8988T (cell line): ENCODE measurements at places on chromosomes 2 and 18.

- DNase-seq = no peak
These were observed 54.1 kb upstream of the CAVIN2 start for GRCh38 chr2:191901031-191901430.

GRCh38 chr2:32495139-32495538 is 132.7 kb upstream of the TTC27 start:
- DNase-seq = no peak

- no peak for DNase-seq
These were observed 58.1 kb downstream of the NCKAP1 start for GRCh38 chr2:182980115-182980514.

- no peak for DNase-seq
These were observed 155.0 kb upstream of the KCTD1 start for GRCh38 chr18:26703170-26703930.

- no peak for DNase-seq
These were observed 69.7 kb downstream of the LYPD6 start for GRCh38 chr2:149399934-149400615.

DNA sequence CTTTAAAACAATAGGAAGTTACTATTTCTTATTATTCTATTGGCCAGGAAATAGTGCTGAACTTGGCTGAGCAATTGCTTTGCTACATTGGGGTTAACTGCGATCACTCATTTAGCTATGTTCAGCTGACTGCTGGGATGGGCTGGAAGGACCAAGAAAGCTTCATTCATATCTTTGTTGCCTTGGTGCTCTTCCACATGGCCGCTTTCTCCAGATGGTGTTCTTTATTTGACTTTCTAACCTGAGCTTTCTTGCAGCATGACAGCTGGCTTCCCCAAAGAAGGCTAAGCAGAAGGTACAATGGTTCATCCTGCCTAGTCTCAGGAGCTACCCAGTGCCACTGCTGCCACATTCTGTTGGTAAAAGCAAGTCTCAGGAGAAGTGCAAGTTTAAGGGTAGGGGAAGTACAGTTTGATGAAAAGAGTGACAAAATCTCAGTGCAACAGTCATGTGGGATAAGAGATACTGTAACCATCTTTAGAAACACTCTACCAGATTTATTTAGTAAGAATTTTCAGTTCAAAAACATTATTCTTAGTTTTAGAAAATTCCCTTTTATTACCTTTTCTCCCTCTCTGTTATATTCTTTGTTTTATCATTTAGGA is 180.6 kb upstream of the RBMS1 start:
- DNase-seq = no peak

DNA sequence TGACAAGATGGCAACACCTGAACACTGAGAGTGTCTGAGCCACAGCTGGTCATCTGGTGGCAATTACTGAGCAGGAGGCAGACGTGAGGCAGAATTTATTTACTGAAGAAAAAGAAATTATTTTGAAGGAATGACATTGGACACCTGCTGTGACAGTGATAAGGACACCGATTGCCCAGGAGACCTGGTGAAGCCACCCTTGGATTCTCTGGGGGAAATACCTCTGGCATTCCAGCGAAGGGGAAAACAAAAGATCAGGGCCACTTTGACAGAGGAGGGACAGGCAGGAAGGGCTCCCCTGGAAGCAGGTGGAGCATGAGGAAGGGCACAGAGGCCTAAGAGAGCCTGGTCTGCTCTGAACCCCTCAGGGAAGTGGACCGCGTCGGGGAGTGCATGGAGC is 85.4 kb upstream of the ALPP start:
- no peak for DNase-seq

GRCh38 chr2:104375206-104375605 is 478.7 kb upstream of the POU3F3 start:
- no peak for DNase-seq

DNA sequence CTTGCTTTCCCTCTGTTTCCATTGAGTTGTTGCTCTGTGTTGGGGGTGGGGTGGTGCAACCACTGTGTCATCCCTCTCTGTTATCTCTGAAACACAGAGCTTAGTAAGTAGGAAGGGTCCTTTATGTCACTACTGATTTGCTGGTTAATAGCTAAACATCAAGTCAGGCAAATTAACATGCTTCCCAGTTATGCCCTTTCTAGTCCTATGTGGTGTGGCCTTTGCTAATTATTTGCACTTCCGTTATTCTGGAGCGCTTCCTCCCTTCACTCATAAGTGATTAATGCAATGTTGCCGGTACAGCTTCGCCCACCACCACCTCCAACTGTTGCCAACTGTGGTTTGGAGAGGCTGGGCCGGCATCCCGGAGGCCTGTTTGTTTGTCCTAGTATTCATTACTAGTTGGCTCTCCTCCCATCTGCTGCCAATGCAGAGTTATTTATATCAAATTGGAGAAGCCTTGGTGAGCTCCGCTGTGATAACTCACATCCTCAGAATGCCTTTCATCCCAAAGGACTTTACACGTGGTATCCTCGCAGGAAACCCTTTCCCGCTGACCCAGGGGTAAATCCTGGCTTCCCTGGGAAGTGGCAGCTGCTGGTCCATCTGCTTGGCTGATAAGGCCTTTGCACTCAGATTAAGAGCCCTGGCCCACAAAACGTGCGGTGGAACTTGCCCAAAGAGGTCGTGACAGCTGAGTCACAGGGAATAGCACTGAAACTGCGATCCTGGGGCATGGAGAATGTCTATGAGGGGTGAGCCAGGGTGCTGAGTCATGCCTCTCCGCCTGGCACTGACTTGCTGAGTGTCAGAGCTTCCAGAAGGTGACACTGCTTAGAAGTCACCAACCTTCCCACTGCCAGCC is 72.0 kb upstream of the ZCCHC2 start:
- DNase-seq = peak; percentile 10

GRCh38 chr2:41870265-41870585 is 177.6 kb upstream of the PKDCC start:
- no peak for DNase-seq

DNA sequence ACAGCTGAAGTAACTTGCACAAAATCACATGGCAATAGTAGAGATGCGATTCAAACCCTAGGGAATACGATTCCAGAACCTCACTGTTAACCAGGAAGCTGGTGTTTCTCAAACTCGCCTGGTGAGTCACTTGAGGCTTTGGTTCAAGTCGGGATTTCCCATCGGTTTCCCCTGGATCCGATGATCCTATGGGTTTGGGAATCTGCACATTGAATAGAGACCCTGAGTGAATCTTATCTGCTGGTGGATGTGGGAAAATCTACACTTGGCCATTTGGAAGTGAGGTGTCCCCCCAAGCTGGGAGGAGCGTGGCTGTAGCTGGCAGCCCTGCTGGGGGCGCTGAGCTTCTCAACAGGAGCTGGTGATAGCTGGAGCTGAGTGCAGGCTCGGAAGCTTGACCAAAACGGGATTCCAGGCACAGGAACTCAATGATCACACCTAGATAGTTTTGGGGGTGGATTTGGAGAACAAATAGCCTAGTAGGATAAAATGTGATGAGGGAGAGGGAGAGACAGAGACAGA is 135.4 kb downstream of the PRKCE start:
- no peak for DNase-seq

GRCh38 chr2:230949966-230950873 is 25.2 kb upstream of the GPR55 start:
- DNase-seq = no peak

DNA sequence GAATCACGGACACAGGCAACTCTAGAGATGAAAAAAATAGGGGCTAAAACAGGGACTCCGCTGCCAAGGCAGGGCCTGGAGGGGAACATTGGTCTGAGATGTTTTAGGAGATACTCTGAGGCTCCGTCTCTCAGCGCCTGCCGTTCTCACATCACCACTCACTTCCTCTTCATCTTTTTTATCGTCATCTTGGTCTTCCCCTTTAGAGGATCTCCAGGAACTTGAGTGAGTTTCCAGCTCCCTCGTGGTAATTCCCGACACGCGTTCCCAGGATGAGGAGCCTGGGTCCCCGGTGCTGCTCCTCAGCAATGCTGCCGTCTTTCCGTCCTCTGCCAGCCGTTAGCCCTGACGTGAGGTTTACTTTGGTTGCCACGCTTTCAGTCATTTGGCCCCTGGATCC is 16.1 kb downstream of the MLPH start:
- DNase-seq = no peak

DNA sequence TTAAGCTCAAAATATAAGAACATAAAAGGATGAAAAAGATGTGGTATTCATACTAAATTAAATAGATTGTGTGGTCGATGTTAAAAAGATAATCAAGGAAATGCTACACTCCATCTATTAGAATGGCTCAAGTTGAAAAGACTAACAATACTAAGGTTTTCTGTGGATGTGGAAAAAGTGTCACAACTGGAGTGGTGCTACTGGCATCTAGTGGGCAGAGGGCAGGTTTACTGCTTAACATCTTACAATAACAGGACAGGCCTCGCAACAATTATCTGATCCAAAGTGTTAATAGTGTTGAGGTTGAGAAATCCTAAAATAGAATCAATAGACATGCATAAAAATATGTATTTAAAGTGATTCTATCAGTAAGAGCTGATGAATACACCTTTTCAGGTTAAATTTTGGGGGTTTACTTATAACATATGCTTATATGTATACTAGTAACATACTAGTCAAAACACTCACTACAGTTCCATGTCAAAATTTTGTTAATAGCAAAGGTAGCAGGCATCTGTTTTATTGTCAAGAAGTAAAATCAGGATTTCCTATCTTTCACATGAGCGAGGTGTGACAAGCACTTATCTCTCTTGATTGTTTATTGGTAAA is 91.5 kb upstream of the TMEFF2 start:
- DNase-seq = no peak

DNA sequence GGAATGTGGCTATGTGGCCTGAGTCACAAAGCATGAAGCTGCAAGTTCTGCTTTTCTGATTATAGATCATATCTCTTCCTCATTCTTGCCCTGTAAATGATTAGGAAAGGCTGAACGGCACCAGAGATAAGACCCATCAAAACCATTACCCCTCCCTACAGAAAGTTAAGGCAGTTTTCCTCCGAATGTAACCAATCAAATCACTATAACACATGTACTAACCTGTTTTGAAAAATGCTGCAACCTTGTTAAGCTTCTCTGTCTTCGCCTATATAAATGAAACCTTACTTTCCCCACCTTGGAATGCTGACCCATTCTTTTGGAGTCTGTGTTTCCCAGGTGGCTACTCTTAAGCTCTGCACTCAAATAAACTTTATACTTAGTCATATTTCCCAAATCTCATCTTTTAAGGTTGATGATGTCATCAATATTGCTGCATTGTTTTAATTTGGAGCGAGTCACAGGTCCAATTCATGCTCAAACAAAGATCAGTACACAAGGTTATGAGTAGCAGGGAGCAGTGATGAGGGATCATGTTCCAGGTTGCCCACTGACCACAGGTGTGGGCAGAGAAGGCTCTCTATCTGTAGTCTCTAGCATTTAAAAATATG is 662.3 kb downstream of the IRS1 start:
- no peak for DNase-seq

DNA sequence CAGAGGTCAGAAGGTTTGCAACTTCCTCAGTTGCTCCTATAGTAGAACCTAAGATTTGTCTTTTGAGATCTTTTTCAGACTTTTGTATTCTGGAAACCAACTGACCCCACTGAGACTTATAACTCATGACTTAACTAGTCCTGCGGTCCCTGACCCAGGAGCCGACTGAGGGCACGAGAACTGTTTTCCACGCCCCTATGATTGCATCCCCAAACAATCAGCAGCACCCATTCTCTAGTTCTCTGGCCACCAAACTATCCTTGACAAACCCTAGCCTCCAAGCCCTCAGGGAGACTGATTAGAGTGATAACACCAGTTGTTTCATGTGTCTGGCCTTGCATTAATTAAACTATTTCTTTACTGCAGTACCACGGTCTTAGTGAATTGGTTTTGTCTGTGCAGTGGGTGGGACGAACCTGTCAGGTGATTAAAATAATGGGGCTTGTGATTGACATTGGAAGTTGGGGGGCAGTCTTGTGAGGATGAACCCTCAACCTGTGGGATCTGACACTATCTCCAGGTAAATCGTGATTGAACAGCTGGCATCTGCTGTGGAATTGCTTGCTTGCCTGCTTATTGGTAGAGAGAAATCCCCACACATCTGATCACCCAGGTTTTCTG is 95.7 kb downstream of the B3GNT2 start:
- DNase-seq = no peak

- no peak for DNase-seq
These were observed 595.2 kb upstream of the HNMT start for GRCh38 chr2:137369106-137369505.

GRCh38 chr2:143471550-143471949 is 342.3 kb downstream of the ARHGAP15 start:
- DNase-seq = no peak

- no peak for DNase-seq
These were observed 131.9 kb downstream of the MEIS1 start for GRCh38 chr2:66566726-66567399.

- no peak for DNase-seq
These were observed 280.9 kb upstream of the SIX2 start for GRCh38 chr2:45289997-45290709.

GRCh38 chr18:51170664-51171063 is 26.8 kb downstream of the MEX3C start:
- DNase-seq = no peak

DNA sequence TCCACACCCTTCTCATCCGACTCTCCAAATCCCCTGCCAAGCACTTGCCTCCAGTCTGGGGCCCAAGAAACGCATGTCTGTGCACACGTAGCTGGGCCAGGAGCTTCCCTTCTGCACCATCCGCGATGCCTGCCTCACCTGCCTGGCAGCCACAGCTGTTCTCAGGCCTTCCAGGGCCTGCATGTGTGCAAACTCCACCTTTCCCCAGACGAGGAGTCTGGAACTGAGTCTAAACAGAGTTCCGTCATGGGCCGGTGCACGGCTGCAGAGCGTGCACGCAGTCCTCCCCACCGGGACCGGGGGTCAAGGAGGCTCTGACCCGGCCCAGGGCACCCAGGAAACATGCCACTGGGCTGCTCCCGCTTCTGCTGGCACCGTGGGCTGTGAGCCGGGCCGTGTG is 66.8 kb upstream of the SALL3 start:
- DNase-seq = no peak

DNA sequence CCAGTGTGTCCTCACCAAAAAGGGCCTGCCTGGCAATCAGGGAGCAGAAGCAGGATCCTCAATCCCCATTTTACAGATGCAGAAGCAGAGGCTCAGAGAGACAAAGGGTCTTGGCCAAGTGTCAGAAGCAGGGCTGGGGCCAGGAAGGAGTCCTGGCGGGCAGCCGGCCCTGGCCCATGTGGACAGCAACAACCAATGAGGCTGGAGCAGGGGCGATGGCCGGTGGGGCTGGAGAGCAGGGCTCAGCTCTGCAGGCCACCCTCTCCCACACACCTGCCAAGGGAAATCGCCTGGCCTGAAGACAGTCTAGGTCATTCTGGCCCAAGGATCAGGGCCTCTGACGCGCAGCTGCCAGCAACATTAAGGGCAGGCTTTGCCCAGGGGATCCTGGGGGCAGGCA is 243.9 kb downstream of the ATAD2B start:
- DNase-seq = no peak

DNA sequence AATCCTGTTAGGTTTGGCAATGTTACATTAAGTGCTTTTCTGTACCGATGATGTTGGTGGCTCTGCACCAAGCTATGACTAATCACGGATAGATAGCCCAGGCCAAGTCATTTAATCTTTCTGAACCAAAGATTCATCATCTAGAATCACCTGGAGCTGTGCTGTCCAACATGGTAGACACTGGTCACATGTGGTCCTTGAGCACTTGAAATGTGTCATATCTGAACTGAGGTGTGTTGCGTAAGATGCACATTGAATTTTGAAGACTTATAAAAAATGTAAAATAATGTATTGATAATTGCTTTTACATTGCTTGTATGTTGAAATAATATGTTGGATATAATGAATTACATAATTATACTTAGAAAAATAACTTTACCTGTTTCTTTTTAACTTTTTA is 39.8 kb upstream of the NXPH2 start:
- DNase-seq = no peak

GRCh38 chr18:55300936-55301531 is 287.0 kb downstream of the TCF4 start:
- no peak for DNase-seq

- no peak for DNase-seq
These were observed 442.2 kb upstream of the CWC22 start for GRCh38 chr2:180449171-180449915.
